ENCODE measurements at places on chromosomes 7 and 10. TPM values are rescaled to one million over a fixed set of nuclear protein-coding genes. Genes with fewer than 3 reads are reported as not detected.
A peak's percentile ranks its signal among the peaks of the same experiment; 100 is the strongest.

DNA sequence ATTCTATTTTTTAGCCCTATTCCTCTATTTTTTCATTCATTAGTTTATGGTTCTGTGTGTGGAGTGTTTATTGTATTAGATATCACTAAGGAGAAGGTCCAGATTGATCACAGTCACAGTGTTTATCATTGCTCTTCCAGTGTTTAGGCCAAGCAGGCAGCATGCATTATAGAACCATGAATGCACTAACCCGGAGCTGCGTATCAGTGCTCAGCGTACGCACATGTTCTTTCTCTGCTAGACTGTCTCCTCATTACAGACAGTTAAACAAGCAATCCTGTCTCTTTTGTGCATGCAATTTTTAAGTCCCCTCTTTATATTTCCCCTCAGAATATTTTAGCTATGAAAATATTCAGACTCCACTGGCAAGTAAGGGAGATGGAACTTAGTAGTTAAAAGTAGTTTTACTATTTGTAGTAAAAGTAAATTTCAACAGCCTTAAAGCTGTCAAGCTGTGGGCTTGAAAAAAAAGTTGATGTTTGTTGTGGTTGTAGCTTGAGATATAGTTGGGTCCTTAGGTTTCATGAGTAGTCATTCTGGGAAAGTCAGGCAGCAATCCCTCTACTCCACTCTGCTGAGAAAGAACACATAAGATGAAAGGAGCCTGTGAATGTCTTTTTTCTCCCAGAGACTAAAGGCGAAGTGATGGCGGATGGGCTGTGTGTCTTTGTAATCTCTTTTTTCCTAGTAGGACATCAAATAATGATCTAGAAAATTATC, 260.4 kb downstream of the CDK14 start:
- ATAC-seq = no peak

GRCh38 chr7:80609751-80610150, 28.7 kb upstream of the CD36 start:
- no peak for ATAC-seq

DNA sequence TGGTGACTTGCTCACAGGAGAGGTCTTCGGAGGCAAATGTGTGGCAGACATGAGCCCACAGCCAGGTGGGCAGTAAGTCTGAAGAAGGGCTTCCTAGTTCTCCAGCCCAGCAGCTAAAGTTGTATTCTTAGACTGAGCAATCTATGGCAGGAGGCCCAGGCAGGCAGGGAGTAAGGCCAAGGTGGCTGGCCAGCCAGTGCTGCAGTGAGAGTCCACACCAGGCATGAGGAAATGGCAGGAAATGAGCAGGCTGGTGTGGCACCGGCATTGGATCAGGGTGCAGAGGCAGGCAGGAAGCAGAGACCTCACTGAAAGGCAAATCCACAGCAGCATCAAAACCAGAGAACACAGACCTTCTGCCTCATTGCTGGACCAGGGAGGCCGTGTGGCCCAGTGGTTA, 84.6 kb upstream of the PDE1C start:
- no peak for ATAC-seq

GRCh38 chr7:90586091-90586490, 10.0 kb upstream of the CDK14 start:
- ATAC-seq = no peak

MUC3A gene
- not detected for total RNA-seq

GRCh38 chr10:101379663-101380352, 25.8 kb downstream of the BTRC start:
- ATAC-seq = no peak

DNA sequence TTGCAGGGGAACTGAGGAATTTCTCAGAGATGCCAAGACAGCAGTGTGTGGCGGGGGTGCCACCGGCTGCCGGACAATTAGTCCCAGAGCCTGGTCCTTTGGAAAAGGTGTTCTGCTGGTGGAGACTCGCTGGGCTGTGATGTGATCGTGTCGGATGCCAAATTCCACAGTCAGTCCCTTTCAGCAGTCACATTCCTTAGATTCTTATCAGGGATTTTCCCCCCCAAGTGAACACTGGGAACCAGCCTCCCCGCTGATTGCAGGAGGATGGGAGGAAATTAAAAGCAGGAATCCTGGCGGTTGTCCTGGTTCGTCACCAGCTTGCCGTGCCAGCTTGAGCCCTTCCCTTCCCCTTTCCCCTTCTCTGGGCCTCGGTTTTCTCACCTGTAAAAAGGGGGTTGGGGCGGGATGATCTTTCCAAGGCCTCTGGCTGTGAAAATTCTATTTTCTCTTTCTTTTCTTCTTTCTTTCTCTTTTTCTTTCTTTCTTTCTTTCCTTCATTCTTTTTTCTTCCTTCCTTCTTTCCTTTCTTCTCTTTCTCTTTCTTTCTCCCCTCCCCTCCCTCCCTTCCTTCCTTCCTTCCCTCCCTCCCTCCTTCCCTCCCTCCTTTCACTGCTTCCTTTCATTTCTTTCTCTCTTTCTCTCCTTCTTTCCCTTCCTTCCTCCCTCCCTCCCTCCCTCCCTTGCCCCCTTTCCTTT, 39.6 kb downstream of the COL26A1 start:
- ATAC-seq = no peak

DNA sequence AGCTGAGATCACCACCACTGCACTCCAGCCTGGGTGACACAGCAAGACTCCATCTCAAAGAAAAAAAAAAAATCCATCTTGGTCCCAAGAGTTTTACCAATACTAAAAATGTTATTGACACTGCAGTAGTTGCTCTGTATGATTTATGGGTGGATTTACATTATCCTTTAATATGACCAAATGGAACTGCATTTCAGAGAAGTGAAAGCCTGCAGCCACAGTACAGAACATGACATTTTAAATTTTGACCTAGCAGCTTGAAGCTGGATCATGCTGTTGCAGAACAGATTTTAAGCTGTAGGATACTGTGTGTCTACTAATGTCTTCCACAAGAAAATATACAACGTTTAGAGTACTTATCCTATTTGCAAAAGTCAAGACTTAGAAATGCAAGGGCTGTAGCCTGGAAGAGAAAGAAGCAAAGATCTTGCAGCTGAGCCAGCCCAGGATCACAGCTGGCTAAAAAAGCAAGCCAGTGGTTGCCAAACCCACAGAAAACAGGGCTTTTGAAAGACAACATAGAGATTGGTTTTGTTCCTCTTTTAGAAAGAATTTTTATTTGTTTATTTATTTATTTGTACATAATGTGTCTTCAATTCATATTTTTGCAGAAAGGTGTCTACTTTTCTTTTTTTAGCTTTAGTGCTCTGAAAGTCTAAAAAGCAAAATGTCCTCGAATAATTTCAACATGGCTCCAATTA, 55.2 kb upstream of the WNT16 start:
- no peak for ATAC-seq

HMX2 gene
- 0.19 TPM for total RNA-seq

GRCh38 chr7:1223196-1223981, 9.3 kb upstream of the UNCX start:
- ATAC-seq = no peak

CAMK1D gene
- total RNA-seq = 10.9 TPM

FGL2 gene
- 0.16 TPM for total RNA-seq

PHF14 gene
- total RNA-seq = 45.5 TPM

DNA sequence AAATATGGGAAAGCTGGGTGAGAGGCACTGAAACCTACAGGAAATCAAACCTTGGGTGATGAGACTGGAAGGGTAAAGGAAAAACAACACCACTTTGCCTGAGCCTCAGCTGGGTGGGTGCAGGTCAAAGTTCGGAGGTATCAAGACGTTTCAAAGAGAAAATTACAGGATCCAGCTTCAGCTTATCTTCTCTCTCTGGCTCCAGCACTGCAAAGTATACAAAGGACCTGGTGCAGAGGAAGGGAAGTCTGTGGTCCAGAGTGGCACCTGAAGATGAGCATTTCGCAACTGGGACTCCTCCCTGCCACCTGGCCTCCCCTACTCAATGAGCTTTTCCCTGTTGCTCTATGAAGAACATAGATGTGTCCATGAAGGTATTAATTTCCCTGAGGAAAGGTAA, 6.4 kb upstream of the FXYD4 start:
- ATAC-seq = no peak

GRCh38 chr10:10891124-10892082, 126.3 kb upstream of the CELF2 start:
- ATAC-seq = no peak

- ATAC-seq = peak; percentile 38
Observed at GRCh38 chr7:141073173-141073640, 657 bp upstream of the TMEM178B start.

ZNF212 gene
- total RNA-seq = 9.3 TPM

DNA sequence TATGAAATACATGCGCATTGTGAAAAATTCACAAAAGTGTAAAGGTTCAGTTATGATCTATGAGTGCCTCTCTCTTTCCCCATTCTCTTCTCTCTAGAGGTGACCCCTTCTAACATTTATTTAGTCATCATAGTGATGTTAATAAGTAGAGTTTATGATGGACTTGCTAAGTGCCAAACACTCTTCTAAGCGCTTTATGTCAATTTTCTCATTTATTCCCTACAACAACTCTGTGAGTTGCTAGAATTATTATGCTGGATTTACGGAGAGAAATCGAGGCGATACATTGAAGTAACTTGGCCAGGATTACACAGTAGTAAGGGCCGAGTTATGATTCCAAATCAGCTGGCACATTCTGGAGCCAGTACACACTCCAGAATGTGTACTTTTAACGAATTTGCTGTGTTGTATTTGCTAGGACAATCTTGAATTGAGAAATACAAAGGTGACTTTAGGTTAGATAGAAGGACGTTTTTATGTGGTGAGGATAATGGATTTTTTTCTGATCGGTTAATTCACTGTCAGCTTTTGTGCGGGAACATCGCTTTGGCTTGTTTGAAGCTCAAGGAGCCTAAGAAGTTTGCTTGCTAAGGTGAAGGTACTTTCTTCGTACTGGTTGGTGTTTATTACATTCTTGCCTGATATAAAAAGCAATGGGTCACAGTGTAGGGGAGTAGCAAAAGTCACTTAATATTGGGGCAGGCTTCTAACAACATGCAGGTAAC, 1.4 kb downstream of the ATRNL1 start:
- no peak for ATAC-seq

GRCh38 chr7:95481271-95482165, 4.2 kb upstream of the ASB4 start:
- ATAC-seq = no peak

CYP3A5 gene
- total RNA-seq = 0.15 TPM

PDK4 gene
- not detected for total RNA-seq

R3HCC1L gene
- total RNA-seq = 23.7 TPM

DNA sequence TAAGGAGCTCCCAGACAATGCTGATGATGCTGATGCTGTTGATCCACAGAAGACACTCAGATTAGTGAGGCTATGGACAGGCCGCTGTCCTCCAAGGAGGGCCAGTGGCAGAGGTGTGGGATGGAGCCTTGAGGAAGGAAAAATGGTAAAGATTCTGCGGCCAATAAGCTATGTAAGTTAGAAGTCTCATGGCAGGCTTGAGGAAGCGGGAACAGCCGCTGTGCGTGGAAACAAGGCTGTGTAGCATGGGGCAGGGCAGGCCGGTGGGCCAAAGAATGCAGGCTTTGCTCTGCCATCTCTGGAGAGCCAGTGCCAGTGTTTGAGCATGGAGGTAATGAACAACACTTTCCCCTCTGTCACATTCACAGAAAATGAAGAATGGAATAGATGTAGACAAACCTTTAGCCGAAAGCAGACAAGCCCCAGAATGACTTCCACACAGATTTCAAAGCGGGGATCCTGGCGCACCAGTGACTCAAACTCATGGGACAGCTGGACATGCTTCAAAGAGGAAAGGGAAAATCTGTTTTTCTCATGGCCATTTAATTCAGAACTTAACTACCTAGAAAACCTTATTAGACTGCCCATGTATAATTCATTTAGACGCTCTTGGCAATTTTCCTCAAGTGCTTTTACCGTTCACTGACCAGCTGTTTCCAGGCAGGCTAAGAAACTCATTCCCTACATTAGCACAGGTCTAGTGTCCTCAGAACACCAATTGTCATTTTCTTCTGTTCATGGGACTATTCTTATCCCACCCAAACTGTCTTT, 16.9 kb upstream of the FIGNL1 start:
- ATAC-seq = no peak

- no peak for ATAC-seq
Observed at GRCh38 chr7:84735011-84735410, 451.8 kb downstream of the SEMA3D start.

SNCG gene
- not detected for total RNA-seq

- ATAC-seq = no peak
Observed at GRCh38 chr7:90686146-90686545, 90.0 kb downstream of the CDK14 start.

- no peak for ATAC-seq
Observed at GRCh38 chr7:44280993-44281721, 44.2 kb downstream of the CAMK2B start.

VIPR2 gene
- total RNA-seq = 1.2 TPM

DNA sequence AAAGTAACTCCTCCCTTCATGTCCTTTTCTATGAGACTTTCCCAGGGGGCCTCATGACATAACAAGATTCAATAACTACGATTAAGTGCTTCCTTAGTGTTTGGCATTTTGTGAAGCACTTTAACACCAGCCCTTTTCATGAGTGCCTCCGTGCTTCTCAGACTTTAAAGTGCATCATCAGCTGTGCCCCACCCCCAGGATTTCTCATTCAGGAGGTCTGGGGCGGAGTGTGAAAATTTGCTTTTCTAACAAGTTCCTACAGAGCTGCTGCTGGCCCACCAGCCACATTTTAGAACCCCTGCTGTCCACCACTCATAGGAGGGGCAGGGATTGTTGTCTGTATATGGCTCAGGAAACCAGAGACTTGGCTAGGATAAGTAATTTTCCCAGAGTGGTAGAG, 445.3 kb downstream of the LRMDA start:
- ATAC-seq = no peak

- no peak for ATAC-seq
Observed at GRCh38 chr10:17637869-17638268, 6.1 kb upstream of the STAM start.

- ATAC-seq = no peak
Observed at GRCh38 chr10:65358565-65358964, 1567.3 kb upstream of the LRRTM3 start.

DNA sequence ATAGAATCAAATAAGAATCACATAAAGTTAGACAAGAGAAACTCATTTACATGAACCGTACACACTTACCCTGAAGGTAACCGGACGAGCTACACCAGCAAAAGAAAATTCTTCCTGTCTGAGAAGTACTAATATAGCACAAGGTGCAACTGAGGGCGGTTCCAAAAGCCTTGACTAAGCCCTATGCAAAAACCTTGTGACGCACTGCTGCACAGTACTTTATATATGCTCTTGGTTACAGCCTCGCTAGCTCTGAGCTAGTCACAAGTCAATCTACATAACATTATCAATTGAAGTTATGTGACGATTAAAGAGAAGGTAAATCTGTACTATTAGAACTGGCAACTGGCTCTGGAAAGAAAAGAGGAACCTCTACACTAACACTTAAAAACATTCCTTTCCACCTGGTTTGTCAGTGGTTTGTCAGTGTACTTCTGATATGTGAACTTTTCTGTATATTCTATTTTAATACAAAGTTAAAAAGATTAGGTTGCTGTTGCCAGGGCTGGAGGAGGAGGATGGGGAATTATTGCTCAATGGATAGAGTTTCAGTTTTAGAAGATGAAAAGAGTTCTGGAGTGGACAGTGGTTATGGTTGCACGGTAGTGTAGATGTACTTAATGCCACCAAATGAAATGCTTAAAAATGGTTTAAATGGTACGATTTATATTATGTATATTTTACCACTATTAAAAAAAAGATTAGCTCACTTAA, 21.6 kb downstream of the NT5C3A start:
- peak; percentile 99 for ATAC-seq

WDFY4 gene
- total RNA-seq = 0.35 TPM

SFTPA2 gene
- total RNA-seq = not detected

All from activated T-helper 17 cell treated with anti-CD3 and anti-CD28 coated beads, Interleukin-2, amount 50 U/mL, for 72 hours (primary cell).